ENCODE measurements at places on chromosomes 2 and 18.

DNA sequence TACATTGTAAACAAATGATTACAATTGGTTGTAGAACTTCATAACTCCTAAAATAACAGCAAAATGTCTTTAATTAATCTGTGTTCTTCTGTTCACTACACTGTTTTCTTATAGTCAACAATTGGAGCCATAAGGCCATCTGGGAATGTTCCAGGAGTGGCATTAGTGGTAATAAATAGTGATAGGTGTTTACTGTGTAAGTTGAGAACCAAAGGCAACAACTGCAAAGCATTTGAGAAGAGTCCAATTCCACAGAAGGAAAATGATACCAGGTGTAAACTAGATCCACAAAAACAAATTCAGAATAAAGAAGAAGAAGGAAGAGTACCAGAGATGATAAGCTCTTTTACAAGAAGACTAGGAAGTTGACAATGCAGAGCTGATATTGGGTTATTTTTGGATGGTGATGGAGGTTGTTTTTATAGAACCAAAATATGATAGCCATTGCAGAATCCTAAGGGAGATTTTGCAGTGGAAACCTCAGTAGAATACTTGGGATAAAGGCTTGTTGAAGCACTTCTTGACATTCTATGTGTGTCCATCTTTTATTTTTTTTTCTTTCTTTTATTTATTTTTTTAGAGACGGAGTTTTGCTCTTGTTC lies 52.9 kb downstream of the ANTXR1 start:
- DNase-seq = no peak

DNA sequence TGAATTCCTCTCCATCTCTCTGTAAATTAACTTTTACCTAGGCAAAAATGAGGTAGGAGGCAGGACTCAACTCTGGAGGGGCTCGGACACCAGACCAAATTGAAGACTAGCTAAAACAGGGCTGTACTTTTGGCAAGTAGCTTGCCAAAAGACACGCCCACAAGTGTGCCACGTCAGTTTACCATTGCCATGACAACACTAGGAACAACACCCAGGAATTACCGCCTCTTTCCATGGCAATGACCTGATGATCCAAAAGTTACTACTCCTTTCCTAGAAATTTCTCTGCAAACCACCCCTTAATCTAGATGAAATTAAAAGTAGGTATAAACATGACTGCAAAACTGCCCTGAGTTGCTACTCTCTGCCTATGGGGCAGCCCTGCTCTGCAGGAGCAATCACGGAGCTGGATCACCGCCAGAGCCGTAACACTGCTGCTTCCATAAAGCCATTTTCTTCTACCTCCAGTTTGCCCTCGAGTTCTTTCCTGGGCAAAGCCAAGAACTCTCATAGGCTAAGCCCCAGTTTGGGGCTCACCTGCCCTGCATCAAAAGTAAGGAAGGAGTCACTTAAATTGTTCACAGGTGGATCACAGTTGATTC lies 66.0 kb upstream of the FAM136A start:
- DNase-seq = no peak

- no peak for DNase-seq
Measured at GRCh38 chr2:48332286-48332685, 197.7 kb upstream of the STON1 start.

GRCh38 chr2:11387100-11387390 lies 42.6 kb upstream of the ROCK2 start:
- no peak for DNase-seq

DNA sequence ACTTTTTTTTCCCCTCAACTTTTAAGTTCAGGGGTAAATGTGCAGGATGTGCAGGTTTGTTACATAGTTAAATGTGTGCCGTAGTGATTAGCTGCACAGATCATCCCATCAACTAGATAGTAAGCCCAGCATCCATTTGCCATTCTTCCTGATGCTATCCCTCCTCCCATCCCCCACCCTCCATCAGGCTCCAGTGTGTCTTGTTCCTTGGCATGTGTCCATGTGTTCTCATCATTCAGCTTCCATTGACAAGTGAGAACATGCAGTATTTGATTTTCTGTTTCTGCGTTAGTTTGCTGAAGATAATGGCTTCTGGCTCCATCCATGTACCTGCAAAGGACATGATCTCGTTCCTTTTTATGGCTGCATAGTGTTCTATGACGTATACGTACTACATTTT lies 47.2 kb upstream of the STON1 start:
- DNase-seq = no peak

DNA sequence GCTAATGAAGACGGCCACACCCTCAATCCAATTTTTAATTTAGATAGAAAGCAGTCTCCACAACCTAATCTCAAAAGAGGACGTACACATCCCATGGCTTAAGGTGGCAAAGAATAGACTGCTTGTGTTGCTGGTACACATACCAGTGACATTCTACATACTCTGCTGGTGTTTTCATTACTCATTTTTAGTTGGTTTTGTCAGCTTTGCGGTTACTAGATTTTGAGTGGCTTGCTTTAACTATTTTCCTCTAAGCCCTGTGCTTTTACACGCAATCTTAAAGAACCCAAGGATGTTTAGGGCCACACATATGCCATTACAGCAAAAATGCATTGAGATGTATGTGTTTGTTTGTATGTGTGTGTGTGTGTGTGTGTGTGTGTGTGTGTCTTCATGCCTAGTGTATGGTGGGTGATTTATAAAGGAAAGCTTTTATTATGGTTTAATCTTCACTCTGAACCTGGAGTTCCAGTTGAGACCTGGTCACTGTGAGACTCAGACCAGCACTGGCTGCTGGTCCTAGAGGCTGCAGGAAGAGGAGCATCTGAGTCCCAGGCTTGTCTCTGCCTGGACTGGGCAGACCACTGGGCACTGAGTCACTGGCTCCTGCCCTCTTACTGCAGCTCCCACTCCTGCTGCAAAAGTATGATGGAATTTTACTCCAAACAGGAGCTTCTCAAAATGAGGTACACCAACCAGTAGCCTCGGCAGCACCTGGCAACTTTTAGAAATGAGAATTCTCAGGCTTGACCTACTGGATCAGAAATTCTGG lies 415.9 kb downstream of the NBAS start:
- DNase-seq = no peak

GRCh38 chr18:55320424-55321264 lies 267.3 kb downstream of the TCF4 start:
- no peak for DNase-seq

GRCh38 chr2:33084433-33084832 lies 137.7 kb downstream of the LTBP1 start:
- no peak for DNase-seq

DNA sequence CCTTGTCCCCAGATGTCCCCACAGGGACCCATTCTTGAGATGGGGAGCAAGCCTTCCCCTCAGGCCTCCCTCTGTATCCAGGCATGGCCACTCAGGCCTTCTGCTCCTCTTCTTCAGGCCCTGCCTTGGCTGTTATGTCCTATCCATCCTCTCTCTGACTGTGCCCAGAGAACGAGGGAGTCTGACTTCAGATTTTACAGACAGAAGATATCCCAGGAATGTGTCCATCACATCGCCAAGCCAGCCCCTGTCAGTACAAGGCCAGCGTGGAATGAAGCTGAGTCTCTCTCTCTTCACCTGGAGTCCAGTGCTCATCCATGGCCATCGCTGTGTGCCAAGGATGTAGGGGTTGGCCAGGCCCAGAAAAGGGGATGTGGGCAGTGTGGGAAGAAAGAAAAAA lies 57.6 kb downstream of the SDC1 start:
- DNase-seq = no peak

DNA sequence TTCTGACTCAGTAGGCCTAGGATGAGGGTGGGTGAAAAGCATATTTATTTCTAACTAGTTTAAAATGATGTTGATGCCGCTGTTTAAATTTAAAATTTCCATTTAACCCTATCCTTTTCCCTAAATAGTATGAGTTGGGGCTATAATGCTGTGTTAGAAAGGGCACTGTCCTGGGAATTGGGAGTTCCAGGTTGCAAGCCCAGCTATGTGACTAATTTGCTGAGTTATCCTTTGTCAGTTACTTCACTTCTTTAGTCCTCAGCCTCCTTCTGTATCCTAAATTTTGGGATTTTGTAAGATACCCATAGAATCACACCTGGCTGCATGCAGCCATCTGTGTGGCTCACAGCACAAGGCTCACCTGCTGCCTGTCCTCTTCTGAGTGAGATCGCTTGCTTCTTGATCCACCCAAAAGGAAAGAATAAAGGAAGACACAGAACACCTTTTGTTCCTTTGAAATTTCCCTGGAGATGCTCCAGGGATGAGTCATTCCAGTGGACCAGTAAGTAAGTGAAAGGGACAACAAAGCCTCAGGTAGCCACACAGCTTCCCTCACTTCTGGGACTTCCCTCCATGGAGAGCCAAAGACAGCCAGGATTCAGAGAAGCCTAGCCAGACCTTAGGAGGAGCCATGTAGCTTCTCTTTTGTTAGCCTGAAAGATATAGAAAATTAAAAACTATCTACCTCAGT lies 97.2 kb downstream of the DTNA start:
- no peak for DNase-seq

DNA sequence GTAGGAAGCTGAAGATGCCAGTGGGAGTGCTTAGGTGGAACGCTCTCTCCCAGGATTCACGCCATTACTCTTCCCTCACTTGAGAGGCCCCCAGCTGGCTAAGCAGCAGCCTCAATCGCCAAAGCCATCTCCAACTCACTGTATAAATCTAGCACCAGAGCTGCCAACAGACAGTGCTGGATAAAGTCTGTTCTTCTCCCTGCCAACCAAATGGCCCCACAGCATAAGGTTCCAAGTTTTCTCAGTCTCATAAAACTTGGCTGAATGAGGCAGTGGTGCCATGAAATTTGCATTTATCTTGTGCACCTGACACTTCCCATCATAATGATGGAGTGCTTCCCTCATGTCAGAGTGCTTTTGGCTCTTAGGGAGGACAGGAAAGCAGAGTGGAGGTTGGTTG lies 428.2 kb upstream of the ETAA1 start:
- peak; percentile 29 for DNase-seq

GRCh38 chr18:64566456-64566855 lies 417.6 kb upstream of the LINC00305 start:
- no peak for DNase-seq

DNA sequence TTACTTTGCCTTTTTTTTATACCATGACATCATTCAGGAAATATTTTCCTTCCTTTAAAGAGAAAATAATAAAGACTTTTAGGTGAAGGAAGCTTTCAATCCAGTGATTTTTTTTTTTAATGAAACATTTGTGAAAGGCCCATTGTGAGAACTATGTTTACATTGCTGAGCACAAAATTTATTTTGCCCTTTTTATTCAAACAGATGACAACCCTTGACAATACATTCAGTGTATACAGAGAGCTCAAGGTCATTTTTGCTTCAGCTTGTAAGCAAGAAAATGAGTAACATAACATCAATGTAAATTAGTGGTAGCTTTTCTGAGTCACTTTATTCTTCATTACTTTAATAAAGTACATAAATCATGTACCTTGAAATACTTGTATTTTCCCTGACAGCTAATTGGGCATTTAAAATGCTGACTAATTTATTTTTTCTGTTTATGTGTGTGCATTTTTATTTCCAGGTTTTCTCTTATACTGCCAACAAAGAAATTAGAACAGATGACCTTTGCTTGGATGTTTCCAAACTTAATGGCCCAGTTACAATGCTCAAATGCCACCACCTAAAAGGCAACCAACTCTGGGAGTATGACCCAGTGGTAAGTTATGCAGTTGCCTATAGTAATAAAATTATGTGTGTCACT lies 121.6 kb downstream of the GALNT1 start:
- DNase-seq = no peak

GRCh38 chr2:184031402-184032147 lies 566.8 kb upstream of the ZNF804A start:
- no peak for DNase-seq

DNA sequence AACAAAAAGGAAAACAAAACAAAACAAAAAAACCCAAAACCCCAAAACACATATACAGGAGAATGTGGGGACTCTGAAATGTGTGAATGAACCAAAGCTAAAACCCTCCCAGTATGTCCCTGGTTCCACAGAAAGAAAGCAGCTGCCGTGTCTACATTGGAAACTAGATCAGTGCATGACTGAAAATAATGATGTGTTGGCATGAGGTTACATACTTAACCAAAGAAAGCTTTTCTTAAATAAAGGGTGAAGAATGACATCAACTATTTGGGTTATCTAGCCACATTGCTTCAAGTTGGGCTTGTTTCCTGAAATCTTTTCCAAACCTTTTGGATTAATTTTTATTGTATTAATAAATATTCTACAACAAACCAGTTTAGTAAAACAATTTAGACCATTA lies 91.9 kb upstream of the FN1 start:
- DNase-seq = no peak

DNA sequence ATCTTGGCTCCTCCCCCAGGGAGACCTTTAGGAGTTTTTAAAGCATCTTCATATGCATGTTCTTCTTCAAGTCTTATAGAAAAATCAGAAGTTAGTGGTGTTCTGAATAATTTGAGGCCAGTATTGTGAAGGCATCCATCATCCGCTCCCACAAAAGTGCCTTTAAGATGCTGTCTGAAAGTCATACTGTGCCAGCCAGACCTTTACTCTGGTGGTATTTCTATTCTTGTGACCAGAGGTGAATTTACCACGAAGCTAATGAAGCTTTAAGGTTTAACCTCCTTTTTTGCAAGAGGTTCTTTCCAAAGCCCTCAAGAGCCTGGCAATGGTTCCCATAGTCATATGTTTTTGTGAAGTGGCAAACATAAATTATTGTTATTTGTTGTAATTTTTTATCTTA lies 54.3 kb downstream of the SLC40A1 start:
- DNase-seq = no peak

DNA sequence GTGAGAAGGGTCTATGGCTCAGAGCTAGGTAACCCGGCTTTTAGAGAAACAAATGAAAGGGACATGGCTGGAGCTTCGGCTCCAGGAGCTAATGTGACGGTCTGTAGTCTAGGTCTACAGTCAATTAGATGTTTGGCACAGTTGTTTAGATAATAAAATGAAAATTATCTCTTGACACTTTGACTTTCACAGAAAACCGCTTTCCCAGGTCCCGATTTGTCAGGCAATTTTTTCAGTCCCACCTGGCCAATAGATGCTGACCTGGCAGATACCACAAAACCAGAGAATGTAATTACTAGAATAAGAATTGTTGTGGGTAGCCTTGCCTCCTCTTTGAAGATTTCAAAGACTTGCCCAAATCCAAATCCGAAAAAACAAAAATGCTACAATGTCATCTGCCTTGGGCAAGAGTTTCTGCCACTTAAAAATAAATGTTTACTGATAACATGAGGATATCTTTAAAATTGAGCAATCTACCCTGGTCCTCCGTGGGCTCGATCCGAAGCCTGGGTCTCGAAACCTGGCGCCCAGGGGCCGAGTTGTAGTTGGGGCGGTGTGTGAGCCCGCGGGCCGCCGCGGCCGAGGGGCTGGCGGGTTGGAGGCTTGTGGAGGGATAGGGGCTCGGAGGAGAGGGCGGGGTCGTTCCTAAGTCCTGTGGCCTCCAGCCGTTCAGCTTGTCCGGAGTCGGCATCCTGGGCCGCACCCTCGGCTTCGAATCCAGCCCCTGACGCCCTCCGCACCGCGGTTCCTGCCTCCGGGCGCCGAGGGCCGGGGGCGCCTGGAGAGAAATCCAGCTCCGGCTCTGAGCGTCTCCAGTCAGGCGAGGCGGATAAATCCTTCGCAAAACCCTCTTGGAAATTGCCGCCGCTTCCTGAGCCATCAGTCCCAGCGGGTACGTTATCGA lies 2.3 kb downstream of the EMX1 start:
- no peak for DNase-seq

Data from NCI-H187 (cell line).